HL-60 (cell line): ENCODE measurements at places on chromosomes 2 and 18.

- no peak for DNase-seq
Measured at GRCh38 chr18:76102626-76103025, 392.4 kb downstream of the ZNF516 start.

- DNase-seq: no peak
Measured at GRCh38 chr18:22872900-22873537, 60.1 kb upstream of the RBBP8 start.

DNA sequence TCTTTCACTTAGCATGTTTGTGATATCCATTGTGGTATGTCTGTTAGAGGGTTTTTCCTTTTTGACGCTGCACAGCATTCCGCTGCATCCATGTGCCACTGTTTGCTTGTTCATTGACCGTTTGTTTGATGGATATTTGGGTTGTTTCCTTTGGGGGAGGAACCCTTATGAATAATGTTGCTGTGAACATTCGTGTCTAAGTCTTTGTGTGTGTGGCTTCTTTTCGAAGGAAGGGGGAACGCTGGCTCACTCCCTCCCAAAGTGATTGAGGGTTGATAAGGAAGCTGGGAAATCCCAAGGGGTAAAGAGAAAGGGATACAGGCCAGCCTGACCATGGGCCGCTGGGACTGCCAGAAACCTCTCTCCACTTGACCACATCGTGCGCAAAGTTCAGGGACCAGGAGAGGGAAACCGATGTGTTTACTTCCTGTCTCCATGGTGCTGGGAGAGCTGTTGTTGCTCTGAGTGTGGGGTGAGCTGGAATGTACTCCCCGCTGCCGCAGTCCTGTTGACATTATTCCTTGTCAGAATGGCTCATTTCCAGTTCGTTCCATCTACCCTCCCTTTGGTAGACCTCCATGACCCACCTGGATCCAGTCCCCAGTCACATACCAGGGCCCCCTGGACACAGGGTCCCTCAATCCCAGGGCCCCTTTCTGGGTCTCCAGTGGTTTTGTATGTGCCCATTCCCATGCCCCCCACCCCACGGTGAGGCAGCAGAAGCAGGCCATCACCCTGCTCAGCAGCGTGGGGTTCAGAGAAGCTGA is 39.6 kb downstream of the HS1BP3 start:
- no peak for DNase-seq

DNA sequence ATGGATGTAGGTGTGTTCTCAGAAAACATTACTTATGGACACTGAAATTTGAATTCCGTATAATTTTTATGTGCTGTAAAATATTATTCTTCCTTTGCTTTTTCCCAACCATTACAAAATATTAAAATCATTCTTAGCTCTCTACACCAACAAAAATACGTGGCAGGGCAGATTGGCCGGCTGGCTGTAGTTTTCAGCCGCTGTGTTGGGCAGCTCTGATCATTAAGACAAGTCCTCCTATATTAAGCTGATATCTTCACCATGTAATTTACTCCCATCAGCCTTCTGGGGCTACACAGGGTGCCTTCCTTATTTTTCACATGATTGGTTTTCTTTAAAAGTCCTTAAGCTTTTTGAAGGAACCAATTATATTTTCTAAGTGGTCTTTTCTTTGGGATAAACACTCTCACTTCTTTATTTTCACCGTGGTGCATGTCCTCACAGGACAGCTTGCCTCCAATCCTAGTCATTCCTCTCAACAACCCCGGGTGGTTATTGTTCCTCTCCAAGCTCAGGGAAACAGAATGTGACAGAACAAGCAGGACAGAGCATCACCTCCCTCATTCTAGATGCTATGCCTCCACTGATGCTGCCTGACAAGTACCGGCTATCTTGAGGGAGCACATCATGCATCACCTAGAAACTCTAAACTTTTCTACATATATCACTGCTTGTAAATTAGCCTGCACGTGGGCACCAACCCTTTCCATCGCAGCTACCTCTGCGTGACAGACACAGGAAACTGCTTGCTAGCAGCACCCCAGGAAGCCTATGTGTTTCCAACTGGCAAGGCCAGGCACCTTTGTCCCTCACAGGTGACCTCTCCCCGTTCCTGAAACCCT is 362.3 kb downstream of the MYCN start:
- DNase-seq: no peak

- DNase-seq: no peak
Measured at GRCh38 chr18:62486290-62486964, 36.4 kb upstream of the ZCCHC2 start.

DNA sequence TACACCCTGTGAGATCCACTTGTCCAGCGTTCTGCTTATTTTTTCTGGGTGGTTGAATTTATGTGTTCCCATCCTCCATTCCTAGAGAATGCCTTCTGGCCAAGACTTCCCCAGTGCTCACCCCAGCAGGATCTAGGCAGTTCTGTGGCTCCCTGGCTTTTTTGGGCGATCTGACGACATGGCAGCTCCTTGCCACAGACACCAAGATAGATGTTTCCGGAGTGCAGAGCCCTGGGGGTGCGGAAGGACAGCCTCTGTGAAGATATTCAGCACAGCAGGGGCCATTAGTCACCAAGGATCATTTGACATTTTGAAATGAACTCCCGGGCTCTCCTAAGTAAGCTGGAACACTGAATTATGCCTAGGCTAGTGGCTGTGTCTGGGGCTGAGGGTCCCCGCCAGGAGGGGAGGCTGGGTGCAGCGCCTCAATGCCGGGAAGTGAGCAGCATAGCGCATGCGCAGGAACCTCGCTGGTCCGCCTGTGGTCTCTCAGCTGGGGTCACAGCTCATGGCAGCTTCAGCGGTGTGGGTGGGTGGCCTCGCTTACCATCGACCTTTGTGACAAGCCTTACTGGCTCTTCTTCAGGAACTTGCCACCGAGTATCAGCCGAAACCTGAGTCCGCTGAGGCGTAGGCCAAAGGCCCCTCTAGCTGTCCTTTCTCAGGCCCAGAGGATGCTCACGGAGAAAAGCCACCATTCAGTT is 60.3 kb downstream of the MEX3C start:
- DNase-seq: no peak

GRCh38 chr2:177242121-177242987 is 22.2 kb downstream of the NFE2L2 start:
- no peak for DNase-seq

DNA sequence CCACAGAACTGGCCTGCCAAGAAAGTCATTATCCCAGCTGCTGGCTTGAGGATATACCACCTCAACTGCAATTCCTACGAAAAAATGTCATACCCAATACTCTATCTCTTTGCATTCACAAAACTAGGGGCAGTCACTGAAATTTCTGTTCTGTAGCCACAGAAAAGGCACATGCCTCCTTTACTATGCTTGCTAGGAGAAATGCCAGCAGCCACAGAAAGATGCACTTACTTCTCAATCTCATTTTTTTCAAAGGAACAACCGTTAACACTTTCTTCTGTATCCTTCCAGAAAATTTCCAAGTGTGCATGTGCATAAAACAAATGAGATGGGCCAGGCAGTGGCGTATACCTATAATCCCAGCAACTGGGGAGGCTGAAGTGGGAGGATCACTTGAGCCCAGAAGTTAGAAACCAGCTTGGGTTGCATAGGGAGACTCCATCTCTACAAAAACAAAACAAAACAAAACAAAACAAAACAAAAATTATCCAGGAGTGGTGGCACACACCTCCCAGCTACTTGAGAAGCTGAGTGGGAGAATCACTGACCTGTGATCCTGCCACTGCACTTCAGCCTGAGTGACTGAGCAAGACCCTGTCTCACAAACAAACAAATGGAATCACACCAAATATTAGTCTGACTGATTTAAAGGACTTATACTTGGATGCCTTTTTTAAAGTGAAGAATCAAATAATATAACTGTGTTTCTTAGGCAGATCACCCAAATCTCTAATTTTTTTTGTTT is 22.4 kb upstream of the PUM2 start:
- DNase-seq: no peak

GRCh38 chr2:66576561-66577320 is 141.8 kb downstream of the MEIS1 start:
- DNase-seq: no peak

- DNase-seq: no peak
Measured at GRCh38 chr2:130231656-130232055, 33.4 kb upstream of the TUBA3E start.

- no peak for DNase-seq
Measured at GRCh38 chr2:199798831-199799580, 52.0 kb downstream of the FTCDNL1 start.

- DNase-seq: no peak
Measured at GRCh38 chr2:125582516-125582915, 1073.4 kb upstream of the GYPC start.

DNA sequence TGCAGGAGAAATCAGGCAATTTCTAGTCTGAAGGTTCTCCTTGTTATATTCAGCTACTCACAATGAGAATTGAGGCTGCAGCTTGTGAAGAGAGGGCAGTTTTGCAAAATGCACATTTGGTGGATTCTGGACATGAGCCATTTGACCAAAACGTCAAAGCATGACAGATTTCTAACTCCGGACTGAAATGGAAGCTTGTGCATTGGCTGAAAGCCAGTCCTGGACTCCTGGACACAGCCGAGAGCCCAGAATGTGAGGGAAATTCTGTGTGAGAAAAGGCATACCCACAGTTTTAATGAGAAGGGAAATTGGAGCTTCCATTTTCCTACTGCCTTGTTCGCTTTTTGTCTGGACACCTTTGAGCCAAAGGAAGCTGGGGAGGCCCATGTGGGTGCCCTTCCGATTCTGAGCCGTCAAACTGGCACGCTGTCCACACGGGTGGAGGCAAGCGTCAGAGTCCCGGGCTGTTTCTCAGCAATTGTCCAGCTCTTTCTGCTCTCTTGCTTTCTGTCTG is 23.7 kb upstream of the ROCK2 start:
- DNase-seq: no peak

GRCh38 chr2:41993435-41993925 is 54.3 kb upstream of the PKDCC start:
- DNase-seq: no peak

DNA sequence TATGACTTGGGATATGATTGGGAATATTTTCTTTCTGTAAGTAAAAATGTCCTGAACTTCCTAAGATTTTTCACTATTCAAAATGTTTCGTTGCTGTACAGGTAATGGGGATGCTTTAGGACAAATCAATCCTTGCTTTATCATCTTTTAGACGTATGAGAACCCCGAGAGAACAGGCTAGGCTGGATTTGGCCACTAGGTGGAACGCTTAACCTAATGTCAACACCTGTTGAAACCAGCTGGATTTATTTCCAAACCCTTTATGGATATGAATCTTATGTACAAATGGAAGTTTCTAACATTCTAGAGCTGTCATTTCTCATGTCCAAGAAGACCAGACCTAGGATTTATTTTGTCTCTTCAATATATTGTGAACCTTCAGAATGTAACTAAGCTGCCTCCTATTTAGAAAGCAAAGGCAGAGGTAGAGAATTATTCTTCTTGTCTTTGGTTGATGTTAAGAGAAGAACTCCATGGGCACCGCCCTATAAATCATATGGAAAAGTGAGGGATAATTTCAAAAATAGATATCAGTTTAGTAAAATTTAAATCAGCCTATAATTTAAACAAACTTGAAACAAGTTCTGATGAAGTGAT is 96.7 kb downstream of the PMAIP1 start:
- DNase-seq: peak; percentile 23

DNA sequence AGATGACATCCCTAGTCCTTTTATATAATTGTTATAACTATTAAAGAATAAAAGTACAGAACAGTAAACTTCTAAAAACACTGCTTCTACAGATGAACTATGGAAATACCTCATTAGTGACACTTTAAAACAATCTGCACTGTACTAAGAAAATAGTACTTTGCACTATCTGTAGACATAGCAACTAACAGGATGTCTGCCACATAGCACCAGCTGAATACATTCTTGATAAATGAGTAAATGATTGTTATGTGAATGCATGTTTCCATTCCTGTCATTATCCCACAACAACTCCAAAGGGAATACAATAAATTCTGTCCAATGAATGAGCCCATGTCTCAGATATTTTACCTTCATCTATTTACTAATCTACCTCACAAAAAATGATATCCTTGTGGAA is 115.3 kb upstream of the SLC35G4 start:
- DNase-seq: no peak

DNA sequence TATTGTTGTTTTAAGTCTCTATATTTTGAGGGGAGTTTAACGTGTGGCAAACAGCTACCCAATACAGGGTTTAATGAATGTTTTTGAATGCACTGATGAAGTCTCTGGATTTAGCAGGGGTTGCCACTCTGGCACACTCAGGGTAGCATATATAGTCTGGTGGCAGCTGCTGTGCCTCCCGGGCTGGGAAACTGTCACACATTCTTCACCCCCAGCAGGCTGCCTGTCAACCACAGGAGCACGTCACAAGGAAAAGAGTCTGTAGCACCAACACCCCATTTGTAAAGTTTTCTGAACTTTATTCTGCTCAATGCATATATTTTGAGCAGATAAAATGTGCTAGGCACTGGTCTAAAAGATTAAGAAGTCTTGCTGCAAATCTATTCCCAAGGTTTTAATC is 39.3 kb downstream of the NGEF start:
- no peak for DNase-seq

- DNase-seq: no peak
Measured at GRCh38 chr2:17911491-17912260, 33.2 kb downstream of the KCNS3 start.

- no peak for DNase-seq
Measured at GRCh38 chr2:235049719-235050118, 97.9 kb downstream of the SH3BP4 start.

DNA sequence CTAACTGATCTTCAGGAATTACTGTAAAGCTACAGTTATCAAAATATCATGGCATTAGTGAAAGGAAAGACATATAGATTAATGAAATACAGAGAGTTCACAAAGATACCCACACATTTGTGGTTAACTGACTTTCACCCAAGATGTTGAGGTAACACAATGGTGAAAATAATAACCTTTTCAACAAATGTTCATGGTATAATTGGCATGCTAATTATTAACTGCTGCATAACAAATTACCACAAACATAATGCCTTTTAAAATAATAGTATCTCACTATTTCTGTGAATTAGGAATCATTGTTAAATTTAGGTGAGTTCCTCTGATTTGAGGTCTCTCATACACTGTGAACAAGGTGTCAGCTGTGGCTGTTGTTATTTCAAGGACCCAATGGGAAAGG is 1493.1 kb upstream of the ACVR2A start:
- no peak for DNase-seq

DNA sequence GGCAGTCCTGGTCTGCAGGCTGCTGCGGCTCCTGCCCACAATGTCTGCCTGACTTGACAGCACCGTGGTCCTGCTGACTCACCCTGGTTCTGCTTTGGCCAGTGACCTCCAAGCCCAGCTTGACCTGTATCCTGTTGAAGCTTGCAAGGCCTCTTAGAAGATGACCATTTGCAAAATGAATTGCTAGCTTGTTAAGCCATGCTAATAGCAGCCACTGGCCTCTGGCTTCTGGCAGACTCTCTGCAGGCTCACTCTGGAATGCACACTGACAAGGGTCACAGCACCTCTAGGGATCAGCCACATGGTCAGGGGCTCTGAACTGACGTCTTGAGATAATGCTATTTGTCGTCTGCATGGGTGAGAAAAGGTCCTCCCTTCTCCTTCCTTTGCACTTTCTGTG is 25.9 kb downstream of the CNGA3 start:
- DNase-seq: no peak
